ENCODE measurements at places on chromosomes 11 and 22.

GRCh38 chr11:10114593-10115404 is 179.2 kb downstream of the SBF2 start:
- DNase-seq, result no peak

GRCh38 chr11:6402061-6402470 is 11.8 kb downstream of the SMPD1 start:
- DNase-seq, result no peak

- no peak for DNase-seq
Measured at GRCh38 chr11:112179601-112180000, 4.3 kb downstream of the BCO2 start.

DNA sequence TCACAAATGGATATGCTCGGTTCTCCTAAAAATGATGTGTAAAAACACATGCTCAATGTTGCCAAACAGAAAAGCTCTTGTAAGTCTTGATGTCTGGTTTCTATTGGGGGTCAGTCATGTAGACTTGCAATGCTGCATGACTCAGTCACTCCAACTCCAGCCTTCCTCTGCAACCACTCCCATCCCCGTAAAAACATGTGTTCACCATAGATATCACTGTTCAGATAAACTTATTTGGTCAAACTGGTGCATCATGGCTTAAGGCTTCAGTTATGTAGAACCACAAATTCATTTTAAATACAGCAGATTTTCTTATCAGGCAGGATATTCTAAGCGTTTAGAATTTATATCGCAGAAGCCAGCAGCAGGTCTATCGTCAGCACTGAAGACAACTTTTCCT is 298.4 kb upstream of the LUZP2 start:
- no peak for DNase-seq

GRCh38 chr22:29521526-29521925 is 32.0 kb downstream of the THOC5 start:
- no peak for DNase-seq

- DNase-seq, result no peak
Measured at GRCh38 chr11:17077240-17077519, 287 bp downstream of the RPS13 start.

GRCh38 chr11:11621573-11622339 is at the start of gene GALNT18:
TSS of gene GALNT18 (minus strand) at chr11:11622005.
- peak; percentile 23 for DNase-seq

GRCh38 chr22:20507253-20508066 is at the start of gene MED15:
TSS of gene MED15 (plus strand) at chr22:20507610. CDS start at chr22:20507679, 69 bp downstream.
- DNase-seq, result peak; percentile 78

GRCh38 chr11:125081098-125081798 is 18.1 kb downstream of the SLC37A2 start:
- no peak for DNase-seq

- DNase-seq, result no peak
Measured at GRCh38 chr11:121466063-121466794, 13.5 kb upstream of the SORL1-AS1 start.

DNA sequence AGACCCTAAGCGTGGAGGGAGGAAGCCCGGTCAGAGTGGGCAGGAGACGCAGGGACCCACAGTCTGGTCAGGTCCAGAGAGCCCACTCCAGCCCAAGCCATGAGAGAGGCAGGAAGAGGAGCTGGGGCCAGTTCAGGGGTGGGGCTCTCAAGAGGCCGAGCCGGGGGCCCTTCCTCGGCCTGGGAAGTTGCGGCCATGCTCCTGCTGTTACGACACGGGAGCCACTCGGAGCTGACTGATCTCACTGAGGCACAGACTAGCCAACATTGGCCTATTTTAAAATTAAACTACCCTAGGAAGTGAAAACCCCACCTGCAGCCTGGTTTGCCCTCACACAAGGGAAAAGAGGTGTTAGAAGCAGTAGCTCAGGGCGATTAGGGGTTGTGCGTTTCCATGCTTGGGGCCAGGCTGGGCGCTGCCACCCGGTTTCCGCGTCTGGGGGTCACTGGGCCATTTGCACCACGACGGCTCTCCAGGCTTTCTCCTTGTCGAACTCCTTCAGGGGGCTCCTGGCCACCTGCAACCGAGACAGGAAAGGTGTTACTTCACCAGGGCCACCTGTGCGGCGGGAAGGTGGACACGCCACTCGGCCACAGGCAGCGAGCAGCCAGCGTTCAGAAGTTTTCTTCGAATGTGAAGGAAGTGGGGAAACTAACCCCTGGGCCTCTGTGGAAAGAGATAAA is 3.2 kb upstream of the TTLL8 start:
- DNase-seq, result no peak

GRCh38 chr11:87076260-87076783 is 38.6 kb downstream of the TMEM135 start:
- DNase-seq, result no peak

DNA sequence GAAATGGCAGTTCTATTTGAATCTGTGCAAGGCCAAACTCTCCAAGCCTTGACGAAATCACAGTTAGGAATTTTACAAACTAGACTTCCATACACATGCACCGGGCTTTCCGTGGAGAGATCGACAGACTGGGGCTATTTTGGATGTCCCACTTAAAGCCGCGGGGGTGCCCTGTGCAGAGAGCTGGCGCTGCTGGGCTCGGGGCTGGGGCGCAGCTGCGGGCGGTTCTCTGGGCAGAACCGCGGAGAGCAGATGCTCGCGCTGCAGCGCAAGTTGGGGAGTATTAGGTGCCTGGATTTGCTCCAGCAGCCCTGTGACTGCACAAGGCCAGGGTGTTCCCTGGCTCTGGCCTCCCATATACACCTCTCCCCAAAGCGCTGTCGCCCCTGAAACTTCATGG is 67.2 kb downstream of the SPATA19 start:
- no peak for DNase-seq

All from activated CD8-positive, alpha-beta memory T cell treated with anti-CD3 and anti-CD28 coated beads for 1 hour (primary cell).